Activated CD4-positive, alpha-beta T cell treated with anti-CD3 and anti-CD28 coated beads for 48 hours (primary cell): ENCODE measurements at places on chromosomes 1 and 21.

DNA sequence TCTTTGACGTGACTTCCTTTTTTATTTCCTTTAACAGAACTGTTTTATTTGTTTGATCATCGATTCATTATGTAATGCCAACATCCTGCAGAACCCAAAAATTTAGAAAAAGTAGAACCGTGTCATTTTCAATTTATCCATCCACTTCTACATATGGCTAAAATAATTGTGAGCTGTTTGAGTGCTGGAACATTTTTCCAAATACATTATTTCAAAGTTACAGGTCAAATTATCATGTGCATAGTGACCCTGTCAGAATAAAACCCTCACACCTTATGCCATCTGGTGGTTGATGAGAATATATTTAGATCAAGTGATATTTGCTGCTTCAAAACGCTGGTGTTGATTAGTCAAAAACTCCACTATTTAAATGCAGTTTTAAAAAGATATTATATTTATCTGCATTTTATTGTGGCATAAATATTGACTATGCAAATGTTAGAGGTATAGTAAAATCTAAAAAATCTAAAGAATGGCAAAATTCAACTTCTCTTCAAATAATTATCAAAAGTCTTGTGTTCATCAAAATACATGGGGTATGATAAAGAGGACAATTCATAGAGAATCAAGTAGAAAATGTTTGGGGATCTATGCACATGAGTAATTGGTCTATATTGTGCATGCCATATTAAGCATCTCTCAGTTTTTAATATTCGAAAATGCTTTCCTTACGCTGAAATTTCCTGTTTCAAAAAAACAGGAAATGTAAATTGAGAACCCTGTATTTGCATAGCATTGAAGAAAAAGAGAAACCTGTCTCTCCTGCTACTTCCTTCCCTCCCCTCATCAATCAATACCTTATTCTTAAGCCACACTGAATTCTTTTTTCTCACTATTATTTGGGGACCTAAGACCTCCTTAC is 39.7 kb downstream of the UBE2U start:
- no peak for DNase-seq

DNA sequence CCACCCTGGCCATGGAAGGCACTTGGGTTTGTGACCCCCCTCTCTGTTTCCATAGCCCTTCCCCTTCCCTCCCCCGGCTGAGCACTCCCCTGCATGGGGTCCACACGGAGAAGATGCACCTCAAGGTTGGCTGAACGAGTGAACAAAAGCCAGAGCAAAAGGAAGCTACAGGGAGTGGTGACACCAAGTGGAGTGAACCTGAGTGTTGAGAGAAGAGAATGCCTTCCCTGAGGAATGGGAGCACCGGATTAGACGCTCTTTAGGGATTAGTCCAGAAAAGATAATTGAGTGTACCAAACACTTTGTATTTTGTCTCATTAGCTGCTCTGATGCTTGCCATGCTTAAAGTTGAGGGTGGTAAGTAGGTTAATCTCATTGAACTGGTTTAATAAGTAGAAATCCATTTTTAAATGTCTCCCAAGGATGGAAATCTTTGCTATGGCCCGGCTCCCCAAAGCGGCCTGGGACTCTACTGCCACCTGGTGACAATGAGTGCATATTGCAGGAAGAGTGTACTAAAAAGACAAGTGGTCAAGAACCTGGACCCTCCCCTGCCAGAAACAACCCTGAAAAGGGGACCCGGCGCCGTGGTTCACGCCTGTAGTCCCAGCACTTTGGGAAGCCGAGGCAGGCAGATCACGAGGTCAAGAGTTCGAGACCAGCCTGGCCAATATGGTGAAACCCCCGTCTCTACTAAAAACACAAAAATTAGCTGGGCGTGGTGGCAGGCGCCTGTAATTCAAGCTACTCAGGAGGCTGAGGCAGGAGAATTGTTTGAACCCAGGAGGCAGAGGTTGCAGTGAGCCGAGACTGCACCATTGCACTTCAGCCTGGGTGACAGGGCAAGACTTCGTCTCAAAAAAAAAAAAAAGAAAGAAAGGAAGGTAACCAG is 150.6 kb upstream of the ZC3H12A start:
- DNase-seq = peak; percentile 54

DNA sequence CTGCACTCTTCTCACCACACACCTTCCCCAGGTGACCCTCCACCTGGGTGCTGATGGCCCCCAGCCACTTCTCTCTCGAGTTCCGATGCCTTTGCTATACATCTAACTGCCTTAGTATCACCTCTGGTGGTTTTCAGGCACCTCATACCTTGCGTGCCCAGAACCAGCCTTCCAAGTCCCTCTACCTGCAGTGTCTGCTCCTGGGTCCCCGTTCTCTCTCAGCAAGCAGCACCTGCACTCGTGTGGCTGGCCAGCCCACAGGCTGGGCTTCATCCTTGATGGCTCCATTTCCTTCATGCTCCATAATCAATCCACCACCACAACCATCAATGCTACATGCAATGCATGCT is 49.2 kb upstream of the EDN2 start:
- no peak for DNase-seq

GRCh38 chr1:239583536-239583935 is 197.2 kb downstream of the CHRM3 start:
- no peak for DNase-seq

- DNase-seq = no peak
Measured at GRCh38 chr1:79711001-79711431, 704.5 kb upstream of the ADGRL4 start.

DNA sequence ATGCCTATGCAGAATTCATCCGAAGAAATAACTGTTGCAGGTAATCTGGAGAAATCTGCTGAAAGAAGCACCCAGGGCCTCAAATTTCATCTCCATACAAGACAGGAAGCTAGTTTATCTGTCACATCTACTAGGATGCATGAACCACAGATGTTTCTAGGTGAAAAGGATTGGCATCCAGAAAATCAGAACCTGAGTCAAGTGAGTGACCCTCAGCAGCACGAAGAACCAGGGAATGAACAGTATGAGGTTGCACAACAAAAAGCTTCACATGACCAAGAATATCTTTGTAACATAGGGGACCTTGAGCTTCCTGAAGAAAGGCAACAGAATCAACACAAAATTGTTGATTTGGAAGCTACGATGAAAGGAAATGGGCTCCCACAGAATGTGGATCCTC is 24.0 kb upstream of the PLEKHM2 start:
- DNase-seq = no peak

DNA sequence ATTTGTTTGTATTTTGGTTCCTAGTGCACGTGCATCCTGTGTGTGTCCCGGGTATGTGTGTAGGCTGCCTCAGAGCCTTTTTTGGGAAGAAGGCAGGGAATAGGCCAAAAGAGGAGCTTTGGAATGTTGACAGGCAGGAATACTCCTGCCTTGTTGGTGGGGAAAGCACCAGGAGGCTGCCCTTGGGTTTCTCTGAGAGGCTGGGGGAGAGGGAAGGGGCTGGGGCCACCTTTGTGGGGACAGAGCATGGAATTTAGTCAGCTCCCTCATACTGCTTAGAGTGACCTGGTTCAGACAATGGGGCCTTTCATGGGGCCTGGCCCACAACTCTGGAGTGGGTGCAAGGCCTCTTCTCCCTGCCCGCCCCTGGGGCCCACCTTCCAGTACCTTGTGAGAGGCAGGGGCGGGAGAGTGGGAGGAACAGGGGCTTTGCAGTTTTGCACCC is 31.3 kb downstream of the ACOT11 start:
- no peak for DNase-seq
